AG09319 (cell line): ENCODE measurements at places on chromosomes 6 and 20.

- DNase-seq, result peak; percentile 64
Observed at GRCh38 chr6:38370653-38371601, 268.8 kb downstream of the BTBD9 start.

DNA sequence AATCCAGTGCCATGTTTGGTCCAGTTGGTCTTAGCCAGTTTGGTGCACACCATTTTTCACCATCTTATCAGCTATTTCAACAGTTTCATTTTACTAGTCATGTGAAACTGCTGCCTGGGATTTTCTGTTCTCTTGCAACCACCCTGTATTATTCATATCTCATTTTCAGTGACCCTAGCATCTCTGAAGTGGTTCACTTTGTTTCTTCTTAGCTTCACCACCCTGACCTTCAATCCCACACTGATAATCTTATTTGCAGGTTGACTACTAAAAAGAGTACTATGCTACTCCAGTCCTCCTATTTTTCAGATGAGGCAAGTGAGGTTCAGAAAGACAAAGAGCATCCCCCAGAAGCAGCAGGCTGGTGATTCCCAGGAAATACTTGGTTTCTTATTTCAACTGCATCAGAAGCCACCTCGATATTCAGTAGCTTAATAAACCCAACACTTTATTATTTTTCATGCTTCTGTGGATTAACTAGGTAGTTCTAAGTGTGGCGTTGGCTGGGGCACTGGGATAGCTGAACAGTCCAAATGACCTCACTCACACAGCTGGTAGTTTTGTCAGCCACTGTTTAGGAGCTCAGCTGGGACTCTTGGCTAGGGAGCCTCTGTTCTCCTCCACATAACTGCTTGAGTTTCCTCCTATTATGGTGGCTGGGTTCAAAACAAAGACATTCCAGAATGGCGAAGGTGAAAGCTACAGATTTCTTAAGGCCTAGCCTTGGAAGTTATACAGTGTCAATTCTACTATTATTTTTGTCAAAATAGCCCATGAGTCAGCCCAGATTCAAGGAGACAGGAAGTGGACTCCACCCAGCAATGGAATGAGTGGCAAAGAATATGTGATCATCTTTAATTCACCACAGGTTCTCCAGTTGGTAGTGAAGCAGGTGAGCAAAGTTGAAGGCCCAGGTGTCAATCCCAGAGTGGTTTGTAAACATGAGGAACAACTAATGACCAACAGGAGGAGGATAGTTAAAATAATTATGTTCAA, 40.6 kb downstream of the BPIFB4 start:
- DNase-seq, result no peak

DNA sequence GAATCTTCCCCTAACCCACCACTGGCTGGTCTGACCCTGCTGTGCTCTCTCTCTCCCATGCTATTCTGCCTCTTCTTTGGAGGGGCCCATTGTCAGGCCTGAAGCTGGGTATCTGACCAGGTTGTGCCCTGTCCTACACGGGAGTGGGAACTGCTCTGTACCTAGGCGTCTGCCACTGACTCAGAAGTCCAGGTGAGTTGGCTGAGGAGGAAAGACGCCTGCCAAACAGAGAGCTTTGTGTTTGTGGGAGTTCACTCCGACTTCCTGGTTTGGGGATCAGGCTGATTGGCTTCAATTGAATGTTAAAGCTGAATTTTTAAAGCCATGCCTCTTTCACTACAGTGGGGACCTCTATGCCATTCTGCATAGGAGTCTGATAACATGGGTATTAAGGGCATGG, 136.0 kb downstream of the CCDC170 start:
- no peak for DNase-seq

- DNase-seq, result no peak
Observed at GRCh38 chr6:50443144-50443543, 270.2 kb upstream of the TFAP2D start.

- no peak for DNase-seq
Observed at GRCh38 chr6:24861934-24862333, 63.2 kb upstream of the ARMH2 start.

GRCh38 chr6:52562911-52563310, 13.9 kb downstream of the TRAM2 start:
- no peak for DNase-seq

GRCh38 chr20:59743767-59744485, 139.6 kb downstream of the PHACTR3 start:
- DNase-seq, result no peak

- DNase-seq, result no peak
Observed at GRCh38 chr6:15065261-15065989, 180.4 kb upstream of the JARID2 start.

GRCh38 chr6:144500892-144501291, 215.8 kb downstream of the UTRN start:
- DNase-seq, result no peak

- no peak for DNase-seq
Observed at GRCh38 chr6:76702187-76702586, 629.7 kb upstream of the IMPG1 start.

GRCh38 chr6:16894301-16894700, 133.0 kb upstream of the ATXN1 start:
- DNase-seq, result no peak

DNA sequence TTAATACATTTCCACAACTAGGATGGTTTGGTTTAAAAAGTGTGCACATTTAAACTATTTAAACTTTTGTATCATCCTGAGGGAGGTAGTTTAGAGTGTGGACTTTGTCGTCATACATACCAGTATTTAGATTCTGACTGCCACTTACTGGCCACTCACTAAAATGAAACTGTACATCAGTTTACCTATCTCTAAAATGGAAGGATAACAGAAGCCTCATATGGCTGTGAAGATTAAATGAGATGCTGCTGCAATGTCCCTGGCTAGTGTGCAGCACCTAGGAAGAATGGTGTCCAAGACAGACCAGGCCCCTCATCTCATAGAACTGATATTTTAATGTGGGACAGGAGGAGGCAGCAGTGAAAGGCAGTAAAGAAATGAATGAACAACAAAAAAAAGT, 12.0 kb upstream of the PKIG start:
- DNase-seq, result no peak

GRCh38 chr6:131115651-131116050, 19.6 kb upstream of the AKAP7 start:
- DNase-seq, result no peak

DNA sequence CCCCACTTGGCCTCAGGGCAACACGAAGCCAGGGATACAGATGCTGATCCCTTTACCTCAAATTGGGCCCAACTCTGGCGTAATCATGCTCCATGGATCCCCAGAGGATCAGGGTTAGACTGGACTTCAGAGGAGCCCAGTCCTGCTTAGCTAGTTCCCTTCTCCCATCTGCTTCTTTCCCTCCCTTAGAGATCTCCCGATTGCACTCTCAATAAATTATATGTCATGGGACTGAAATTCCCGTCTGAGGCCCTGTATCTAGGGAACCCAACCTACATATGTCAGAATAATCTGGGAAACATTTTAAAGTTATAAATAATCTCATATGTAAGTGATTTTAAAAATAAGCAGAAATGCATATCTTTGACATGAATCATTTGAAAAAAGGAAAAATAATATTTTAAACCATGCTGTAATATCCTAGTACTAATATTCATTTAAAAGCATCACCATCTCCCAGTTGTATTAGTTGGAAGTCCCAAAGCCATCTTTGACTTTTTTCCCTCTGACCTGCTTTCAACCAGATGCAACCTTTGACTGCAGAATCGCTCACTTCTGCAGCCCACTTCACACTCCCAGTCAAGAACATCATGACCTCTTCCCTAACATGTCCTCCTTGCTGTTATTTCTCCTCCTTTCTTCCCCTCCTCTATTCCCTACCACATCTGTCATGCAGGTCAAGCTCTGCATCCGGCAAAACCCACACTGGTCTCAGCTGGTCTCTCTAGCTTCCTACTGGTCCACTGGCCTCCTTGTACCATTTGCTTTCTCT, 393.6 kb downstream of the BTBD3 start:
- no peak for DNase-seq

DNA sequence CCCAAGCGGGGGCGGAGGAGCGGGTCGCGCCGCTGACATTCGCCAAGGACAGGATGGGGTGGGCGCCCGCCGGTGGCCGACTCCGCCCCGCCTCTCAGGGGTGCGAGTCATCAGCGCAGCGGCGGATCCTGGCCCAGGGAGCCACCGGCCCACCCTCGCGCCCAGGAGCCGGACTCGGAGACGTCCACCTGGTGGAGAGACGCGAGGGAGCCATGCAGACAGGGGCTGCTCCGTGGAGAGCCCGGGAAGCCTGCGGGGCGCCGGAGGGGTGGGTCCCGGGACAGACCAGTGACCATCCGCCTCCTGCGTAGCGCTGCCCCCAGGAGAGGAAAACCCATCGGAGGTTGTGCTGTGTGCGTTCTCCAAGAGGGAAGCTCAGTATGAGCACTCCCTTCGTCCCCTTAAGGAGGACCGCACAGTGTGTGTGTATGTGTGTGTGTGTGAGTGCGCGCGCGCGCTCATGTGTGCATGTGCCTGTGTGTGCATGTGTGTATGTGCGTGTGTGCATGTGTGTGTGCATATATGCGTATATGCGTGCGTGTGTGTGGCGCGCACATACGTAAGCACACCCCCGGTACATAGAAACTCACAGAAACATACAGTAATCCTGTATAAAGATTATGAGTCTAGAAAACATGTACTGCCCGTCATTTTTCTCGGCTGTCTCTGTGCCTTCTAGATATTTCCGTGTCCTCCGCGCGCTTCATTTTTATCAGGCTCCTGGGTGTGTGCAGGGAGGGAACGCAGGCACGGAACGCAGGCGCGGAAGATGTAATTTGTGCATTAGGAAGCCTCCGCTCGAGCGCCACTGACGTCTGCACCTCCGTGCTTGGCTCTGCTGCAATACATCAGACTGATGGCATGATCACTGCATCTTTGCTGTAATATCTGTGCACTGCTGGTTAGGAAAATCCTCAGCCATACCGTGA, 158.9 kb downstream of the TBXT start:
- DNase-seq, result no peak

DNA sequence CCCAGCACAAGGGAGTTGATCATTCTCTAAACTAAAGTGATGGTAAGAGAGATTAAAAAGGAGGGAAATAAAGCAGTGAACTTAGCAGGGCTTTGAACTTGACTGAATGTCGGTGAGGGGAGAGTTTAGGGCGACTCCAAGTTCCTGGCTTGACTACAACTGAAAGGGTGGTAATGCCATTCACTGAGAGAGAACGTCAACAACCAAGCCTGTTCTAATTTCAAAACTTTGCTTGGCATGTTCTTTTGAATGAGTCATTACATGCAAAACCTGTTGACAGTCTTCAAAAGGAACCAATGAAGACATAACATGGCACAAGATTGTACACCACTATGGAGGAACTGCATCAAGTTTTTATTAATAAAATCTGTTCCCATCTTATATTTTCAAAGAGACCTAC, 10.3 kb upstream of the MYB start:
- DNase-seq, result no peak

DNA sequence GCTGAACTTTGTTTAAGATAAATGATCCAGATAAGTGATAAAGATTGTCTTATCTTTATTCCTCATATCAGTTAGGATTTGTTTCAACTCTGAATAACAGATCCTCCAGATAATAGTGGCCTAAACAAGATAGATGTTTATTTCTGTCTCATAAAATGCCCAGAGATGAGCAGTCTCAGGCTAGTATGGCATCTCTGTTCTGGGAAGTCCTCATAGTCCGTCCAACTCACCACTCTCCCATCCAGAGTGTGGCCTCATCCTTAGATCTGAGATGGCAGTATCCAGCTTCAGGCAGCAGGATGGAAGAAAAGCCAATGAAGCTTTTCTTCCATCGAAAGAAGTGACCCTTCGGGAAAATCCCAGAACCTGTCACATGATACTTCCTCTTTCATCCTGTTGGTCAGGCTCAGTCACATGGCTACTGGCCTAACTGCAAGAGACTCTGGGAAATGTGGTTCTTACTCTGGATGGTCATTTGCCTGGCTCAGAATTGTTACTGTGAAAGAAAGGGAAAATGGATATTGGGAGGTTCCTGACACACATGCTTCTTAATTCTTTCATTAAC, 29.4 kb upstream of the TAGAP start:
- peak; percentile 1 for DNase-seq

DNA sequence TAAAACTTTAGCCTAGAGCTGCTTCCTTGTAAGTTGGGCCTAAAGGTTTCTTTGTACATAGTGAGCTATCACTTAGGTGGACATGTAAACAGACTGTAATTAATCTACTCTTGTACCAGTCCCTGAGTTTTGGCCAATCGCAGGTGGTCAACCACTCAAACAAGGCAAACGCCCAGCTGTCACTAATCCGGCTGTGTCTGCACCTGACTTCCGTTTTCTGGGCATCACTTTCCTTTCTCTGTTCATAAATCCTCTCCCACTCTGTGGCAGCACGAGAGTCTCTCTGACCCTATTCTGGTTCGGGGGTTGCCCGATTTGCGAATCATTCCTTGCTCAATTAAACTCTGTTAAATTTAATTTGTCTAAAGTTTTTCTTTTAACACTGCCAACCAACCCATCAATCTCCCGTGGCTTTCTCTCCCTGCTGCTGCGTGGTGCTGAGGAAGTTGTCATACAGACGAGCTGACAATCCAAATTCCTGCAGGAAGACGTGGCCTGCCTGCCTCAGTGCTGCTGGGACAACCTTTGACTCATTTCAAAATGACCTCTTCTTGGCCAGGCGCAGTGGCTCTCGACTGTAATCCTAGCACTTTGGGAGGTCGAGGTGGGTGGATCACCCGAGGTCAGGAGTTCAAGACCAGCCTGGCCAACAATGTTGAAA, 206.3 kb downstream of the QKI start:
- DNase-seq, result no peak

DNA sequence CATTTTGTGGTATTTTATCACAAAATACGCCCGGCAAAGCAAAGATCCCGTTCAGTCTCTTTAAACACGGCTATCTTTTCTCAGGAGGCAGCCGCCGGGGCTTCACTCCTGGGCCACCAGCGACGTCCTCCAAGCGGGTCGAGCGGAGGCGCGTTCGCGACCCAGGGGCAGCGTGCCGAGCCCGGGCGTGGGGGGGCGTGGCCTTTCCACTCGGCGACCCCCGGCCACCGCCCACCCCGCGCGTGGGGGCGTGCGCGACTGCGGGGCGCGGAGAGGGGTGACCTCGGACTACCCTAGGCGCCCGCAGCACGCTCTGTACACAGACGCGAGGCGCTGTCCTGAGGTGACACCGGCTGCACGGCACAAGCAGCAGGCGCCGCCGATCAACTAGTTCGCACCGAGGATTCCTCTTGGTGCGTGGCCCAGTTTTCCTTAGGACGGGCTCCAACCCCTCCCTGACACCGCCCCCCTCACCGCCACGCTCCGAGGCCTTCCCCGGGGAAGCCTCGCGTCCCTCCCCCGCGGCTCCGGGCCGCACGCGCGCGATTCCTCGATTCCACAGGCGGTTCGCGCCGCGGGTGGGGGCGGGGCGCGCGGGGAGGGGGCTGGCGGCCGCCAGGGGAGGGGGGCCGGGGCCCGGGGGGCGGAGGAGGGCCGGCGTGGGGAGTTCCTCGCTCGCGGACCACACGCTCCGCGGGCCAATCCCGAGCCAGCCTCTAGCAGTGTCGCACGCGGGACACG, 1.1 kb upstream of the JARID2 start:
- no peak for DNase-seq

- no peak for DNase-seq
Observed at GRCh38 chr6:39800034-39801032, 8.2 kb downstream of the DAAM2 start.
